ENCODE measurements at places on chromosomes 12 and 14.

DNA sequence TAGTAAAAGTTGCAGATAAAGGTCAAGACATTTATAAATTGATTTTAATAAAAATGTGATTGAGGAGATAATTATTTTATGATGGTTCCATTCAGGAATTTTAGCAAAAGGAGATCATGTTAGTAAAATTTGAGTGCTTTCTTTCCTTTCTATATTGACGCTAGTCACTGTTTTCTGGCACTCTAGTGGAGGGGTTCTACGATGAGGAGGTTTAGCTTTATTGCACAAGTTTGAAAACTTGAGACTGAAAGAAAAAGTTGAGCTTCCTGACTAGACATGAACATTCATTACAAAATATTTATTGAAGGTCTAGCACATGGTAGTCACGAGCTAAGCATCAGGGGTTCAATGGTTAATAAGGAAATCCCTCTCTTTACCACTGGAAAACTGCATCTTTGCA is 336.1 kb downstream of the SNAPC1 start:
- DNase-seq: no peak

DNA sequence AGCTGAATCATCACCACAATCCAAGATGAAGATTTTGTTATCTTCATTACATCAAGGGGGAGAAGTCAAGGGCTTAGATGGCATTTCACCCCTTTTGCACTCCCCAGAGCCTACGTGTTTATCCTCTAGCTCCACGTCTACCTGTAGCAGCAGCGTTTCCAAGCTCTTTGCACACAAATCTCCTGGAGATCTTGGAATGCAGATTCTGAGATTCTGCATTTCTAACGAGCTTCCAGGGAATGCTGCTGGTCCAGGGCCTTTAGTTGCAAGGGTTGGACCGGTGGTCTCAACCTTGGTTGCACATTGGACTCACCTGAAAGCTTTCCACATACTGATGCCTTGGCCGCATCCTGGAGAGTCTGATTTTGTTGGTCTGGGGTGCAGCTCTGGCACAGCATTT is 49.5 kb upstream of the STON2 start:
- DNase-seq: no peak

- no peak for DNase-seq
Observed at GRCh38 chr14:32374155-32374554, 45.1 kb downstream of the AKAP6 start.

GRCh38 chr14:76163668-76164363 is 12.1 kb downstream of the GPATCH2L start:
- DNase-seq: no peak

GRCh38 chr14:51041883-51042282 is 53.0 kb downstream of the TRIM9 start:
- DNase-seq: no peak
